HL-60 (cell line): ENCODE measurements at places on chromosomes 2 and 18.
A peak's percentile ranks its signal among the peaks of the same experiment; 100 is the strongest.

DNA sequence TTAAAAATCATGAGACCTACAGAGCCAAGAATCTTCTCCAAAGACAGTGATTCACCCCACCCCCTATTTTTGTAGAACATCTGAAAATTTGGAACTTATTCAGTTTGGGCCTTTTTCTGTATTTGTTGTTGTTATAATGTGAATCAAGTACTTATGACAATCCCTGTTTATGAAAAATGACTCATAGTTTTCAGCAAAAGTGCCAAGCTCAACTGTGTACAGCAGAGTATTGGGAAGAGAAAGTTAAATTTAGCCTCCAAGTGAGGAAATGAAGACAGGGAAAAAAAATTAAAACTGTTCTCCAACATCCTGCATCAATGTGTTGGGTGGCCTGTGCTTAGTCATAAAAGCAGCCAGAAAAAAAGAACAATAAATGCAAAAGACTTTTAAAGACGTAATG is 46.2 kb downstream of the LRATD1 start:
- DNase-seq = no peak

- DNase-seq = peak; percentile 46
Observed at GRCh38 chr18:62730941-62731340, 15.6 kb downstream of the PHLPP1 start.

DNA sequence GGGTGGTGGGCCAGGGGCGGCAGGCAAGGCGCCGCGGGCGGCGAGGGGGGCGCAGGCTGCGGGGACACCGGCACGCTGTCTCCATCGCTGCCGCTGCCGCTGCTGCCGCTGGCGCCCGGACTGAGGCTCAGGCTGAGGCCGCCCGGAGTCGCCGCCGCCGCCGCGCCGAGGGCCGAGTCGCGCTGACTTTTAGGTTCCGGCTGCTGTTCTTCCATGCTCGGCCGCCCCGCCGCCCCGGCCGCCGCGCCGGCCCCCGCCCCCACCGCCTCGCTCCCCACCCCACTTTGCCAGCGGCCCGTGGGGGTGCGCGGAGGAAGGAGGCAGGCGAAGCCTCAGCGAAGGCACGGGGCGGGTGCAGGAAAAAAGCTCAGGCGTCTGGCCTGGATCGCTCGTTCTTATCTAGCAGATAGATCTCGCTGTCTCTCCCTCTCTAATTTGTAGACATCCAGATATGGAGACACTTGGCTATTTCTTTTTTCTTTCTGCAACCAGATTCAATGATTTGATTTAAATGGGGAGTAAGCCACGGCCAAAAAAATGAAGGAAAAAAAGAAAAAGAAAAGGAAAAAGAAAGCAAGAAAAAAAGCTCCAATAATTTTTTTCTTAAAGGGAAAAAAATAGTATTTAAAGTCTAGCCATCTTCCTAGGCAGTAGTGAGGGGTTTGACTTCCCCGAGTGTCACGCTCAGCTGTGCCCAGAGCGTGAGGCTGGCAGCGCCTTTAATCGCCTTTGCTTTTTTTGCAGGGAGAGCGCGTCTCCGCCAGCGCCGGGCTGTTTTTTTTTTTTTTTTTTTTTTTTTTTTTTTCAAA is at the start of gene EN1:
EN1 (minus strand) TSS at position 696 of the 809 bp plus-strand sequence; CDS start at position 215, 481 bp downstream.
- DNase-seq = no peak

GRCh38 chr2:236014408-236015131 is 153.6 kb downstream of the GBX2 start:
- no peak for DNase-seq

DNA sequence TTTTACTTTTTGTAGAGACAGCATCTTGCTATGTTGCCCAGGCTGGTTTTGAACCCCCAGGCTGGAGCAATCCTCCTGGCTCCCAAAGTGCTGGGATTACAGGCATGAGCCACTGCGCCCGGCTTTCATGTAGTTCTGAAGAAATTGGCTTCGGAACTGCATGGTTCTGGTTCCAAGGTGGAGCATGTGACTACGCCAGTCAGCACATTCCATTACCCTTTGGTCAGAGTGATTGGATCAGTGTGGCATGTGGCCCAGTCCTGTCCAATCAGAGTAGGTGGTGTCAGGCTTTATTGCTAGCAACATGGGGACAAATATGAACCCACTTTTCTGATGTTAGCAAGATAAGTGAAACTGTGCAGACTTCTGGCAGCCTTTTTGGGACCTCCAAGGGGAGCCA is 16.3 kb upstream of the ATOH8 start:
- no peak for DNase-seq
